Fibroblast of the aortic adventitia (primary cell): ENCODE measurements at places on chromosomes 2 and 18.

DNA sequence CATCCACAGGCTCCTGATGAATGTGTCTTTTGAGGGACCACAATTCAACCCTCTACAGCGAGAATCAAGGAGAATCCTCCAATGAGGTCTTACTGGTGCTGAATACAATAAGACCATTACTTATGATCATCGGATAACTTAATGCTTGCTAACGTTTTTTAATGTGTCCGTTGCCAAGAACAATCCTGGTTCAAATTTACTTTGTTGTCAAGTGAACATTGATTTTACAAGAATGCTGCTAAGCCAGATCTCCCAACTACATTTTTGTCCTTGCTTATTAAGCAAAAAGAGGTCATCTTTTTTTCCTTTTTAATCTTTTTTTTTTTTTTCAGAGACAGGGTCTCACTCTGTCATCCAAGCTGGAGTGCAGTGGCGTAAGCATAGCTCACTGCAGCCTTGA is 93.7 kb downstream of the THNSL2 start:
- no peak for DNase-seq

DNA sequence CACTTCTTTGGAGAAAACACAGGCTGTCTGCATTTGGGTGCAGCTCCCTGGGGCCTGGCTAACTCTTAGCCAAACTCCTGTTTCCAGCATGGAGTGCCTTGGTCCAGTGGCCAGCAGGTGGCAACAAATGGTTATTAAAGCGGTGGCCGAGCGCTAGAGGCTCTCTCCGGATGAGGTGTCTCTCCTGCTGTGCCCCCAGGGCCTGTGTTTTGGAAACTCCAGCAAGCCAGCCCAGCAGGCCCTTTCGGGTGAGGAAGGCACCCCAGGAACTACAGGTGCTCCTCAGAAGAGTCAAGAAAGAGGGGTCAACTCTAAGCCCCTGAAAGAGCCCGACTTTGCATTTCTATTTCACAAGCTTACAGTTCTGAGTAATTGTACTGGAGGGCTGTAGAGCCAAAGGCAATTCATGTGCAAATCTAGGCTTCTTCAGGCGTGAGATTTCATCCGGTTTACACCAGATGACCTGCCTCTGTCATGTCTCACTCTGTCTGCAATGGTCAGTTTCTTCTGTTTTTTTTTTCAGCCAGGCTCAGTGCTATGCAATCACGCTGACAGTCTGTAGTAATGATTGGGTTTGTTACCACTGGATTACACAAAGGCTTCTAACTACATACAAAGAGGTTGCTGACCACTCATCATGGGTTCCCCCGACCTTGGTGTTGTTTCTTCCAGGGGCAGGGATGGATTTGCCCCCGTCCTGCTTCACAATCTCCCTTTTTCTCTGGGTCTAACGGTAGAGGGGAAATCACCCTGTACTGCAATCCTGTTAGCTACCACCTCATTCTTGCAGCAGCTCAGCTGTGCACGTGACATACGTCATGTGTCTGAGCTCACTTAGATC is 7.6 kb upstream of the CHRNA1 start:
- DNase-seq, result peak; percentile 80

DNA sequence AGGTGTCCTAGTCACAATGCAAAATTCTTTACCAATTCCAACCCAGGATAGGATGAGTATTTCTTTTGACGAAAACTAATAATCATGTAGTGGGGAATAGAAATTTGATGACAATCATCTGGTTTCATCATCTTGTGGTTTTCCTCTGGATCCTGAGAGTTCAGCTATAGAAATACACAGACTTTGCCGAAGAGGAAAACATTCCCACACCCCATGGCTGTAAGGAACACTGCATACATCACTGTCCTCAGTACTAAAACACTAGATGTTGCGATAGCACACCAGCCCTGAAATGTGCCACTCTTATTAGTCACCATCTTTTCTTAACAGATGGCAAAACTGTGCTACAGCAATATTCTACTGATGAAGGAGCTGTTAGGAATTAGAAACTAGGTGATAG is 29.4 kb downstream of the CERKL start:
- DNase-seq, result no peak

DNA sequence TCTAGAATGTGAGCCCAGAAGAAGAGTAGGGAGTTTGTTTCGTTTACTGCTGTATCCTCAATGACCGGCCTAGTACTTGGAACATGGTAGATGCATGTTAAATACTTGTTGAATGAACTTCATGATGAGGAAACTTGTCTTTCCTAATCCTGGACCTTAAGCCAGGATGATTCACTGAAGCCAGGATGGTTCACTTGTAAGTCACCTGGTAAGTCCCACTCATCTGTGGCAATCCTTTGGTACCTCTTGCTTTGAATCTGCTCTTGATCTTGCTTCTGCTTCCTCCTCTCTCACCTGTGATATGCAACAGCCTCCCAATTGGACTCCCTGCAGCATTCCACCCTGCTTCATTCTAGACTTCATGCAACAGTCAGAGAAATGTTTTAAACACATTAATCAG is 43.6 kb downstream of the QPCT start:
- peak; percentile 85 for DNase-seq

DNA sequence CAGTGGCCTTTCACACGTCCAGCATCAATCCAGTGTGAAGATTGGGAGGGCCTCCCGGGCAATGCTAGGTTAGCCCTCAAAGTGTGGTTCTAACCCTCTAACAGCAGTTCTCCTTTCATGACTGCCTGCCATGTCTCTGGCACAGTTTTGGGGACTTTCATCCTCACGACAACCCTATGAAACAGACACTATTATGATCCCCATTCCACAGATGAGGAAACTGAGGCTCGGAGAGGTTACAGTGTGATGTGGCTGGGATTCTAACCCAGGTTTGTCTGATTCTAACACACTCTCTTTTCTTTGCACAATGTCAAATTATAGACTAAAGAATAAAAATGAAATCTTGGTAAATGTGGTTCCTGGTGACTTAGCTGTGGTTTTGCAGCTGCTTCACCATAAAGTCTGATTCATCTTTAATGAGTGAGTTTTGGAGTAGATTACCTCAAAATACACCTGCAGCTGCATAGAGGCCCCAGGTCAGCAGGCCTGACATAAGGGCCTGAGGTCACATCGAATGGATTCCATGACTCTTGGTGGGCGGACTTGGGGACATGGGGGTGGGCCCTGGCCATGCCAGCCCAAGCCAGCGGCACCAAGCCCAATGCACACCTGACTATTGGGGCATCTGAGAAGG is 214.4 kb downstream of the GLI2 start:
- DNase-seq, result no peak

DNA sequence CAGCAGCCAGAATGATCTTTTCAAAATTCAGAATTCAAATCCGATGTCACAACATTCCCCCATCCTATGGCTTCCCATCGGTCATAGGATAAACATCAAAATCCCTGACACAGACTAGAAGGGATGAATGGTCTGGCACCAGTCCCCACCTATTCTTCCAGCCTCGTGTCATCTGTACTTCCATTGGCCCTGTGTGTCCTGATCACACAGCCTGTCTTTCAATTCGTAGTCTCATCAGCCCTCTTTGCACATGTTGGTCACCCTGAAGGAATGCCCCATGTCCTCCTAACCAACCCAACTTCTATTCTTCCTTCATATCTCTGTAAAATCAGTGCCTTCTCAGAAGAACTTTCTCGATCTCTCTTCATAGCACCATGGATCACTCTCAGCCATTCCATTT is 157.2 kb downstream of the NEB start:
- DNase-seq, result no peak
